ENCODE measurements at places on chromosomes 4 and X. TPM values are rescaled to one million over a fixed set of nuclear protein-coding genes. Genes with fewer than 3 reads are reported as not detected.

LEF1 gene
- total RNA-seq: 76.8 TPM

PNMA5 gene
- total RNA-seq: not detected

ADH7 gene
- not detected for total RNA-seq

SYTL4 gene
- total RNA-seq: 1.2 TPM

WNK3 gene
- 17.2 TPM for total RNA-seq

DCTD gene
- 101 TPM for total RNA-seq

GRCh38 chr4:123304151-123304964 lies 92.2 kb upstream of the SPRY1 start:
- DNase-seq: no peak

DNA sequence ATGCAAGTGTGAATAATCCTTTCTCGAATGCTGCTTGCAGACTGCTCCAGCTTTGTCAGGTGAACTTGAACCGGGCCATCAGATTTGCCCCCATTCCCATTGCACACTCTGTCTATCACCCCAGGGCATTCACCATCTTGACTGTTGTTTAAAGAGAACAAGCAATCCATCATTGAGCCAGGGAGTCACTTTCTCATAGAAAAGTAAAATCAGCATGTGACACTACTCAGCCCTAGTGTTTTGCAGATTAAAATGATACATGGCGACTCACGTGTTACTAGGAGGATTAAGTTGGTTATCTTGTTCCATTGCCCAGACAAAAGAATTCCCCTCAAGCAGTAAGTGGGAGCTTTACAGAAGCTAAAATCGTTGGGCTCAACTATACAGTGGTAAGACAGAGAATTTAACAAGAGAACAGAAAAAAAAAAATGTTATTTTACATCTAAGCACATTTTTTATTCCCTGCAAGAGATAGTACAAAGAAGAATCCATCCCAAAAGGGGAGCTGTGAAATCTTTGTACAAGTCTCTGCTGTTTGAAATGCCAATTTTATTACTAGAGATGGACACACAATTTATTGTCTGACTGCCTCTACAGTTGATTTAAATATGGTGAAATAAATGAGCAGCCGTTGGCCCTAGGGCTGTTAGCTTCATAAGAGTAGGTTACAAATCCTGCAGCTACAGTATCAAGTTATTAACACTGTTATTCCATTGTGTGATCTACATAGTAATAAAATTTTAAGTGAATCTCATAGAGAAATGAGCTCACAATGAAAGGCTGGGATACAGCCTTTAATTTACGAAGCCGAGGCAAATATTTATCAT lies 67.5 kb downstream of the NEUROG2 start:
- DNase-seq: no peak

GRCh38 chr4:5866841-5867813 lies 25.8 kb downstream of the CRMP1 start:
- DNase-seq: no peak

DNA sequence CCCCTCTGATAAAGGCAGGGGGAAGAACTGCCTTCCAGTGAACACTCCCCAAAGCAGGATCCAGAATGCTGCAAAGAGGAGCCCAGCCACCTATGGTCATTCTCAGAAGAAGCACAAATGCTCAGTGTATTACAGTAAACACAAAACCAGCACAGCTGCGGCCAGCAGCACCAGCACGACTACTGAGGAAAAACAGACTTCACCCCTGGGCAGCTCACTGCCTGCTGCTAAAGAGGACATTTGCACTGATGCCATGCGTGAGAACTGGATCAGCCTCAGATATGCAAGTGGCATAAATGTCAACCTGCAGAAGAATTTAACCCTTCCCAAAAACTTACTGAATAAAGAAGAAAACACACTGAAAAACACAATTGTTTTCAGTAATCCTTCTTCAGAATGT lies 80.2 kb upstream of the TLR2 start:
- DNase-seq: no peak

DNA sequence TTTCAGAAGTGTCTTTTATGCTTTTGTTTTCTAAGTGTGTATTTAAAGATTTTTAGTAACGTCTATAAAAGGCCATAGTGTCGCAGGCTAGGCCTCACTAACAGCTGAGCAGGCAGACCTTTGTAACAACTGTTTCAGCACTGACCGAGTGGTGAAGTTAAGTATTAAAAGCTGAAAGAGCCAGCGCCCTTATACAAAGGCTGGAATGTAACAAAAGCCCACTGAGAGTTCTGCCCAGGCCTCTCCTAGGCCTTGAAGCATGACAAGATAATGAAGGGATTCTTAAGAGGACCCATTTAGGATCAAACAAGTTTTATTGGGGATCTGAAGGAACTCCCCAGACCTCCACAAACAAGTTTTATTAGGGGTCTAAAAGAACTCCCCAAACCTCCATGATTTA lies 722.5 kb upstream of the PRKX start:
- DNase-seq: no peak

- no peak for DNase-seq
Measured at GRCh38 chr4:73704314-73705055, 35.9 kb upstream of the CXCL8 start.

- DNase-seq: no peak
Measured at GRCh38 chr4:1210241-1210841, 38.0 kb upstream of the SPON2 start.

GRCh38 chr4:54085284-54085683 lies 14.7 kb upstream of the GSX2 start:
- no peak for DNase-seq

- DNase-seq: no peak
Measured at GRCh38 chr4:151990201-151990600, 229.4 kb upstream of the GATB start.

DNA sequence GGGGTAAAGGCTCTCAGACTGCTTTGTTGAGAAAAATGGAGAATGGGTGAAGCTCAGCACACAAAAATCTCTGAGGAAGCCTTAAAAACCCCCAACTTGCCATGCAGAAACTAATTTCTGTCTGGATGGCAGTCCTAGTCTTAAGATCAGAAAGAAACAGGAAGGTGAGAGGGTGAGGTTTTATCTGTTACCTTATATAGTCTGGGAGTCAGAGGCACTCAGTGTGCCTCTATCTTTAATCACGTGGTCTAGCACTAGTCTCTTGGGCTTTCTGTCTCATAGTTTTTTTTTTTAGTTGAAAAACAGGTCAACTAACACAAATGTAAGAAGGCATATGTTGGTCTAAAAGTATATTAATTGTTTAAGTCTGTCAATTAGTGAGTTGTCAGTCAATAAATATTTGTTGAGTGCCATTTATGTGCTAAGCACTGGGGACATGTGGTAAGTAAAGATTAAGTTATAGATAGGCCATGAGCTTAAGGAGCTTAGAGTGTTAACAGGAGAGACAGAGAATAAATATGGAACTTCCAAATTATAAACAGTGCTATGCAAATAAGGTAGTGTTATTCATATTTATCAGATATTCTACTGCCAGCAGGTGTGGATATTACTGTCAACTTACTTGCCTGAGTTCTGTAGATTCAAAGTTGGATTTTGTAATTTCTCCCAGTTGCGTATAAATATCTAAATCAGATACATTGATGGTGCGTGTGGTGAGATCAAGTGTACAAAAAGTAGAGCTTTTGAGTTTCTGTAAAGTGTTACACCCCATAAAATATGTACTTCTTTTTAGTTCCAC lies 7.0 kb downstream of the CYBB start:
- DNase-seq: no peak

DNA sequence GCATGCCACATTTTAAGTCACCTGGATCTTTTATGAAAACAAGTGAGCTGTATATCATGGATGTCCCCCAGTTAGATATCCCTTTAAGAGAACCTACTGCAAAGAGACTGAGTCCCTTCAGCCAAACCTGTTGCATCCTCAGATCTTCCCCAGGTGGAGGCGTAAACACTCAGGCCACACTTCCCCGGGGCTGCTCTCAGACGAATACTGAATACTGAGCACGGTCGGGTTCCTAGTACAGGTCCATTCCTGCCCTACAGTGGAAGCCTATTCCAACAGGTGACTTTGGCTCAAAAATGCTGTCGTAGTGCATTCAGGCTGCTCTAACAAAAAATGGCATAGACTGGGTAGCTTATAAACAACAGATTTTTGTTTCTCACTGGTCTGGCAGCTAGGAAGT lies 320.2 kb upstream of the CLNK start:
- DNase-seq: no peak

GRCh38 chr4:7964890-7965662 lies 25.4 kb upstream of the AFAP1 start:
- DNase-seq: no peak

DNA sequence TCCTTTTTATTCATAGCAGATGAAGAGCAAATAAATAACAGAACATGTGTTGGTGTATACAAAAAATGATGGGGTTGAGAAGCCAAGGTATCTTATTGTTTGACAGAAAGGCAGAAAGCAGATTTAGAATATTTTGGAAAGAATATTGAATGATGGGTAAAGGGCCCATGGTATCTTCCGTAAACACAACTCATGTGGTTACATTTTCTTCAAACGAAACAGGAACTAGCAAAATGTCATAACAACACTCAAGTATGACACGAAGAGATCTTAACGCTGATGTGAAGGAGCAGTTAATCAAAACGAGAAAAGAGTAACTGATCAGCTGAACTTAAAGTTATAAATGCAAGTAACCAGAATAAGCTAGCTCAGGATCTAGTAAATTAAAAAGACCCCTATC lies 195.7 kb upstream of the GK2 start:
- no peak for DNase-seq

GRCh38 chrX:120305531-120306141 lies 5.6 kb downstream of the TMEM255A start:
- DNase-seq: no peak

DNA sequence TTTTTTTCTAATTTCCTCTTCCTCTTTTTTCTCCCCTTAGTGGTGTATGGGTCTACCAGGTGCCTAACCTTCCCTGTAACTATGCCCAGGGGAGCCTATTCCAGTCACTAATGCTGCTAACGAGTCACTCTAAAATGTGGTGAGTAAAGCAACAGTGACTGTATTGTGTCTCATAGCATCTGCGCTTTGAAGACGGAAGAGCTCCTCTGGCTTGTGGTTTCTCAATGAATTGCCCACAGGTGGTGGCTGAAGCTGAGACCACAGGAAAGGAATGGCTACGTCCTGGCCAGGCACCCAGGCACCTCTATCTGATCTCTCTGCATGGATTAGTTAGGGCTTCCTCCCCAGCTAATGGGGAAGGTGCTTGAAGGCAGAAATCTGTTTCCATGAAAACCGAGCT lies 763.5 kb upstream of the FRG1 start:
- DNase-seq: no peak
